NCI-H187 treated with DMSO at 0.1 percent for 48 hours (cell line): ENCODE measurements at places on chromosomes 3 and 15.

GRCh38 chr3:132382267-132382666, 35.0 kb upstream of the DNAJC13 start:
- DNase-seq = no peak

GRCh38 chr3:11523572-11524101, 120.1 kb downstream of the VGLL4 start:
- DNase-seq = no peak

DNA sequence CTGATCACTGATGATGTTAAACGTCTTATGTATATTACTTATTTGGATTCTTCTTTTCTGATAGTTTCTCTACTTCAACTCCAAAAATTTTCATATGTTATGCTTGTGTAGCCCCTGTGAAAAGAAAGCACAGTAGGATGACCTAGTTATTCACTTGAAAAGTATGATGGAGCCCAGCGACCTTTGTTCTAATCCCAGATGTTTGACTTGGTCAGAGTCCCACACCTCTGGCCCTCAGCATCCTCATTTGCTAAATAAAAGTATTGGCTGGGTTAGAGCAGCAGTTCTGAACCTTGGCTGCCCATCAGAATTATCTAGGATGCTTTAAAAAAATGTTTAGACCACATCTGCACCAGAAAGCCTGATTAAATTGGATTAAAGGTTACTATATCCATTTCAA, 173.7 kb downstream of the ATG7 start:
- DNase-seq = no peak

- peak; percentile 53 for DNase-seq
Observed at GRCh38 chr3:87370007-87370406, 93.6 kb upstream of the POU1F1 start.

- no peak for DNase-seq
Observed at GRCh38 chr15:76140074-76140464, 80.3 kb downstream of the TMEM266 start.

DNA sequence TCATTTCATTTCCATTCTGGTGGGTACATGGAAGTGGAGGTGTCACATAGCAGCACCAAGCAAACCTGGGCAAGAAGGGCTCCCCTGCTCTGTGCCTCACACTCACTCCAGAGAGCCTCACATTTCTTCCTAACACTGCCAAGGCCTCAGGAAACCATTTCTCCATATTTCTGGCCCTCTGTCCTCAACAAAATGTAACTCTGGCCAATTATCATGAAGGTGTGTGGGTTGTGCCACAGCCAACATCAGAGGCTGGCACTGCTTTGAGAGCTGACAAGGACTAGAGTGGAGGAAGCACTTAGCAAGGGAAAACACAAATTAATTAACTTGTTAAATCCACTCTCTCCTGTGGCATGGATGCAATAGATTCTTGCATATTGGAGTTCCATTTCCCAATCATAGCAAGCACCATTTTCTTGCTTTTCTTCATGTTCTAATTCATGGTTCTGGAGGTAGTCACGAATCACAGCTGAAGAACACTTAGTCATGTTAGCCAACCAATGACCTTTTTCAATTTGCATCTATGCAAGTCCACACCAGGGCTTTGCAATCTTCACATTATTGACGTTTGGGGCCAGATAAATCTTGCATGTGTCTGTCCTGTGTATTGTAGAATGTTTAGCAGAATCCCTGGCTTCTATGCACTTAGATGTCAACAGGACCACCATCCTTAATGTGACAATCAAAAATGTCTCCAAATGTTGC, 241.1 kb downstream of the PLCL2 start:
- no peak for DNase-seq

DNA sequence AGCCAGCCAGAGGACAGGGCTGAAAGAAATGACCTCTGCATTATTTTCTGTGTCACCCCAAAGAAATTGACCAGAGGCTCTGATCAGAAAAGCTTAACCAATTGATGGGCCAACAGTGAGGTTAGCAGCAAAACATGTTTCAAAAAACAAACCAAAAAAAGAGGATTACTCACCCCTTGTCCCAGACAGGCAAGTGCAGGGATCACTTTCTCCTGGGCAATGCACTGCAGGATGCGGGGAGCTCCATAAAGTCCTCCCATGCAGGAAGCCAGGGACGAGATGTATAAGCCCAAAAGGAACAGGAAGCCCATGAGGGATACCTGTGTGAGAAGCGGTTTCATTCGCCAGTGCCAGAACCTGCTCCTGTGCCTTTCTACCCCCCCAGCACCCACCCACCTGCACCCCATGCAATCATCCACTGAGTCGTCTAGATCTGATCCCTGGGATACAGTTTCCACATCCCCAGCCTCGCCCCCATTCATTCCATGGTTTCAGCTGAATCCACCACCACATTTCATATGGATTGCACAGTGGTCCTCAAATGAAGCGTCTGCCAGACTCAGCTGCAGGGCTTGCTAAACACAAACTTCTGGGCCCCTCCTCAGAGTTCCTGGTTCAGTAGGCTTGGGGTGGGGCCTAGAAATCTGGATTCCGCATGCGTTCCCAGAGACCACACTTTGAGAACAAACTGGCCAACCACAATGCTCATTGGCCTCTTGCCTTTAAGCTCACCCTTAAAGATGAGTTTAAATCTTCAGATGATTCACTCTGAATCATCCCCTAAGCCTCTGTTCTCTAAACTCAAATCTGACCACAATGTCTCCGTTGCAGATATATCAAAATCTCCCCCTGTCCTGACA, 54.4 kb upstream of the HEG1 start:
- DNase-seq = no peak

- no peak for DNase-seq
Observed at GRCh38 chr3:69500604-69501003, 114.7 kb upstream of the FRMD4B start.

- DNase-seq = no peak
Observed at GRCh38 chr3:52636673-52637072, 49.0 kb downstream of the PBRM1 start.

DNA sequence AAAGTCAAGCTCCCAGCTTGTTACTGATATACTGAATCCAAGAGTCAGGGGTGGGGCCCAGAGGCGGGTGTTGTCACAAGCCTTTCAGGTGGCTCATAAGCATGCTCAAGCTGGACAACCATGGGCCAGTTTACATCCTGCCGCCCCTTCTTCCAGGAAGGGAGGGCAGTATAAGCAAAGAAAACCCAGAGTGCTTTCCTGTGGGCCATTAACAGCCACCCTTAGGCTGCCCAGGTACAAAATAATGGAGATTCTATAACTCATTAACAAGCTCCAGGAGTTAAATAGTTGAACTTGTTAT, 183.2 kb downstream of the NTRK3 start:
- DNase-seq = no peak

DNA sequence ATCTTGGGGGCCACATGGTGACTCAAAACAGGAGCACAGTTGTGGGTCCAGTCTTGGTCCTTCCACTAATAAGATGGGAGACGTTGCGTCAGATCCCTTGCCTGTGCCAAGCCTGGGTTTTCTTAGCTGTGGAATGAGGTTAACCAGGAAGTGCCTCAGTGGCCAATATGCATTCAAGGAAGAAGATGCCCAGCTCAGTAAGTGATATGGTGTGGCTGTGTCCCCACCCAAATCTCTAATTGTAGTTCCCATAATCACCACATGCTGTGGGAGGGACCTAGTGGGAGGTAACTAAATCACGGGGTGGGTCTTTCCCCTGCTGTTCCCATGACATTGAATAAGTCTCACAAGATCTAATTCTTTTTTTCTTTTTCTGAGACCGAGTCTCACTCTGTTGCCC, 6.4 kb downstream of the ALG1L2 start:
- DNase-seq = no peak

DNA sequence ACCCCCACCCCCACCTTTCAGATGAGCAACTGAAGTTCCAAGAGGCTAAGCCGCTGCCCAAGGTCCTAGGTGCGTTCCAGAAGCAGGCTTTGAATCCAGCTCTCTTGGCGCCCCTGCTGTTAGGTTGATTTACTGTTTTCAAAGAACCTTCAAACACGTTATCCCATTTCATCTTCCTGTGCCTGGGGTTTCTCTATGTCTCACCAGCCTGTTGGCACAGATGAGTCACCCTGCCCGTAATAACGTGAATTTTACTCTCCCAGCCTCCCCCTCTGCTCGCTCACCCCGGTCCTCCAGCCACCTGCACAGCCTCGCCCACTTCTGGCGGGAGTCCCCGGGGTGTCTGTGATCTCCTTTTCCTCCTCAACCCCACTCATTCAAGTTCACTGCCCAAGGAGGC, 13.0 kb upstream of the TSEN2 start:
- DNase-seq = no peak

DNA sequence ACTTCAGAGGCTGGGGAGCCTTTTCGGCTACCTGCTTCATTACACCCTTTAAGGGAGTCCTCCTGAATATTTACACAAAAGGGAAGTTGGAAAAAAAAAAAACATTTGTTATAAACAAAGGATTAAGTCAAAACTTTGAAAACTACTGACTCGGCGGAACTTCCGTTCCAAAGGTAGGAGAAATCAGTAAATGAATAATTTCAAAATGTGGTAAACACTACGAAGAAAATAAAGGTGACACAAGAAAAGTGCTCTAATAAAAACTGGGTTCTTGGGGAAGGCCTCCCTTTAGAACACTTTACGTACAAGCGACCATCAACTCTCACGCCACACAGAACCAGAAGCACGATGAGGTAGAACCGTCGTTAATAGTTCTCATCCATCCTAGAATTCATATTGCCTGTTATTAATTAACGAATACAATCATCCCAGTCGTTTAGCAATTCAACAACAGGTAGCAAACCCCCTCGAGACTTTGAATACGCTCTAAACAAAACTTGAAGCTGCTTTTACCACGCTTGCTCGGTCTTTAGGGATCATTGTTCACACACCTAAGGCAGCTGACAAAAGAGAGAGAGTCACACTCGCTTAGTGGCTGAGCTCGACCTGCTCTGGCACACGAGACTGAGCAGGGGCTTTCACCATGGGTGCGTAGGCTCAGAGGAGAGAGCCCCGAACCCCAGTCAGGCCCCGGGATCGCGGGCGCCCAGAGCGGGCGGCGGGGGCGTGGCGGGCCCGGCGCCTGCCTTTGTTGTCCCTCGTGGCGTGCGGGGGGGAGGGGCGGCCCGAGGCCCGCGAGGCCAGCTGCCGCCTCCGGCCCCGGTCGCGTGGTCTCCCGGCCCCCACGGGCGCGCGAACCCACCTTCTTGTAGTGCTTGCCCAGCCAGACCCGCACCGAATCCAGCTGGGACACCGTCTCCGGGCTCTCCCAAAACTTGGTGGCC, 680 bp downstream of the SMARCC1 start:
- no peak for DNase-seq

GRCh38 chr15:90762109-90762508, 45.0 kb downstream of the BLM start:
- DNase-seq = no peak

DNA sequence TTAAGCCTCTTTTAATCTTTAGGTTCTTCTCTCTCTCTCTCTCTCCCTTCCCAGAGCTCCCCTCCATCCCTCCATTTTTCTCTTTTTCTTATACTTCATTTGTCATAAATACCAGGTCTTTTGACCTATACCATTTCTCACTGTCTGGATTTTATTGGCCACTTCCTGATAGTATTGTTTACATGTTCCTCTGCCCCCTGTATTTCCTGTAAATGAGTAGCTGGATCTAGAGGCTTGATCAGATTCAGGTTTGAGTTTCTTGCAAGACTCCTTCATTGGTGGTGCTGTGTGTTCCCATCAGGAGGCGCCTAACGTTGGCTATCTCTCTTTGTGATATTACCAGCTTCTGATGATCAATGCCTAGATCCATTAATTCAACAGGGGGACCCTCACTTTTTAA, 42.2 kb downstream of the DAPK2 start:
- DNase-seq = no peak

GRCh38 chr3:31412832-31413231, 119.9 kb upstream of the STT3B start:
- DNase-seq = no peak

- DNase-seq = no peak
Observed at GRCh38 chr3:173958805-173959204, 561.3 kb downstream of the NLGN1 start.

GRCh38 chr15:83973816-83974215, 261.8 kb upstream of the GOLGA6L4 start:
- no peak for DNase-seq

GRCh38 chr3:30286007-30286669, 320.3 kb upstream of the TGFBR2 start:
- no peak for DNase-seq

DNA sequence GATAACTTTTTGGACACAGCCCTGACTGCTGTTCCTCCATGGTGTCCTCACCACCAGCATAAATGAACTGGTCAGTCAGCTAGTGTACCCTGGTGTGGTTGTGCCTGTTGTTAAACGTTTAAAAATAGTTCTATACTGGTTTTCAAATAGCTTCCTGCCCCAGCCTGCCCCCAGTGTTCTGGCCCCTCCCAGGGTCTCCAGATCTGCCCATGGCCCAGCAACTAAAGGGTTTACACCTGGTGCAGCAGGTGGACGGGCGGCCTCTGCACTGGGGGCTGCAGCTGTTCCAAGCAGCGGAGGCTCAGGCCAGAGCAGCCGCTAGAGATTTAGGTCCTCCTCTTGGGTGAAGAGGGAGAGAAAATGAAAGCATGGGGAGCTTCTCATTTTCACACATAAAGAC, 6.1 kb upstream of the NR2E3 start:
- no peak for DNase-seq

DNA sequence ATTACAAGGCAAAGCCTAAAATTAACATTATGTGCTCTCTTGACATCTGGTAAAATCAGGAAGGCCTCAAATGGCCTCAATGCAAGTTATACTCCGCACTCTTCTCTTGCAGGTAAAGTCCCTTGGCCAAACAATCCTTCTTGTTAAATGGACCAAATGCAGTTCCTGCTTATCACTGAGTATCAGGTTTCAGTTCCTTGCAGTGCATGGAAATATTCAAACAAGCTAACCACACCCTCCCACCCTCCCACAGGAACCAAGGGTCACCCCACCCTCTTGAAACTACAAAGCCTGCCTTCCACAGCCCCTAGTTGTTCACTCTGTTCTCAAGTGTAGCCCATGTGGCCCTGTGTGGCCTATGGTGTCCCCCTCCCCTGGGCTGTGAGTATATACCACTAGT, 171.9 kb upstream of the CADPS start:
- DNase-seq = peak; percentile 1

GRCh38 chr3:4806535-4807108, 172.6 kb upstream of the BHLHE40 start:
- no peak for DNase-seq

GRCh38 chr15:29183071-29183831, 86.4 kb downstream of the NSMCE3 start:
- no peak for DNase-seq

GRCh38 chr3:172658344-172659245, 52.3 kb downstream of the NCEH1 start:
- no peak for DNase-seq

DNA sequence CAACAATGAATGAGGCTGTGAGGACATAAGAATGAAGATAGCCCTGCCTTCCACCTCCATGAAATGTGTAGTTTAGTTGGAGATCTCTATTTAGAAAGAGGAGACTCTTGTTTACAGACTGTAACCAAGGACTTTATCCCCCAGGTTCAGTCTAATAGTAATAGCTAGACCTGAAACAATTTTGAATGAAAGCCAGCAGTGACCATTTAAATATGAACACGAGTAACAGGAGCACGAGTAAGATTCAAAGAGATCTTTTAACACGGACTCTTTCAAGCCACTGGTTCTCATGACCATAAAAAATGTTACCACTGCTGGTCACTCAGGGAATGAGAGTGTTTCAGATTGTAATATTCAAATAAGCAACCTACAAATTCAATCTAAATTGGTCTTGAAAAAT, 123.1 kb downstream of the FMN1 start:
- DNase-seq = no peak
